Activated naive CD8-positive, alpha-beta T cell treated with anti-CD3 and anti-CD28 coated beads, Interleukin-2, amount 50 U/mL, for 16 hours (primary cell): ENCODE measurements at places on chromosomes 5 and 9.

GRCh38 chr5:111134087-111134486 lies 41.9 kb downstream of the WDR36 start:
- DNase-seq = no peak

DNA sequence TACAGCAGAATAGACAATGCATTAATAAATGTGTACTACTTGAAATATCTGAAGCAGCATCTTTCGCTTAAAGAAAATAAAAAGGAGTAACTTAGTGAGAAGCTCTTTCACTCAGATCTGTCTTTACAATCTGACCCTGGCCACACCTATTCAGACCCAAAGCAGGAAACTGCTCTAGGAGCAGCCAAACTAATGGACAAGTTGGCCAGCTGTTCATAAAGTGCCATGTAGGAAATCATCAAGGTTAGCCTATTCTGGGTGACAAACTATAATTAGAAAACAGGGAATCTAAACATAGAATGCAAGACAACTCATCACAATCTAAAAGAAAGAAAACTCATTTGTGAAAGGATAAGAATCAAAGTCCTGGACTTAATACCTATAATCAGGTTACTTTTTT lies 101.3 kb downstream of the AGTPBP1 start:
- DNase-seq = no peak

DNA sequence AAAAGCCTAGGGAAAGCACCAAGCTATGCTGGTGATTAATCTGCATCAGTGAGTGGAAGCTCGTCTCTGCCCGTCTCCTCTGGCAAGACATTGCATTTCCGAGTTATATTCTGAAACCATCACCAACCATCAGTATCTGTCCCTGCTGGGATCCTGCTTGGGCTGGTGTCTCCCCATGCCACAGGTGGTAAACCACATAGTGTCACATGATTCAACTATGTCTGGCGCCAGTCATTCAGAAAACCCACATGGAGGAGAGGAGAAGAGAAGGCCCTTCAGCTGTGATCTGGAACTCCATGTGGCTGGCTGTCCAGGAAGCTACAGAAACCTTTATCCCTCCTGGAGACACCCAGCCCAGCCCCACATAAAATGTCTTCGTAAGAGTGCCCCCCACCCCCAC lies 4.8 kb downstream of the IL9 start:
- no peak for DNase-seq

DNA sequence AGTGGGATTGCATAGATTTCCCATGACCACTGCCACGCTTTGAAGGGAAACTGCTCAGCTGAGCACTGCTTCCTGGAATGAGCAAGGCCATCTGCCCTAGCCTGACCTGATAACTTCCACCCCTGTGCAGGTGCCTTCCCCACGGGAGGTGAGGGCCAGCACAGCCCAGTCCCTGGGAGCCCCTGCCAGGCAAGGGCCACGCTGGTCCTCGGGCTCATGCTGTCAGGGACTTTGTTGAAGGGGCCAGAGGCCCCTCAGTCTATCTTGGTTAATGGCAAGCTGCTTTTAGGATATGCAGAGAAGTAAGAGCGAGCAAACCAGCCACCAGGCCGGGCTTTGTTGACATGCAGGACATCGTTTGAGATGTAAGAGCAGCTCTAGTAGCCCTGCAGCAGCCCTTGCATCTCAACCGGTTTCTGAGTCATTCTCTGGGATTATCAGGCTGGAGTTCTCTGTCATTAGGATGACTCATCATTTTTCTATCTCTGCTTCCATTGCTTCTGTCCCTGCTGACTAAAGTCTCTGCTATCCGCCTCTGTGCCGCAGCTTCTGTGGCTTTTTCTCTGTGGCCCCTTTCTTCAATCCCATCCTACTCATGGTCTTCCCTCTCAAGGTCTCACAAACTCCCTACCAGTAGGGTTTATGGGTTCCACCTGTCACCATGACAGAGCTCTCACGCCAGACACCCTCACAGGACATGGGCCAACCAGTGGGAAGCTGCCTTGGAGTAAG lies 30.6 kb upstream of the IQGAP2 start:
- DNase-seq = no peak

GRCh38 chr5:146660376-146660960 lies 144.5 kb upstream of the GPR151 start:
- no peak for DNase-seq

DNA sequence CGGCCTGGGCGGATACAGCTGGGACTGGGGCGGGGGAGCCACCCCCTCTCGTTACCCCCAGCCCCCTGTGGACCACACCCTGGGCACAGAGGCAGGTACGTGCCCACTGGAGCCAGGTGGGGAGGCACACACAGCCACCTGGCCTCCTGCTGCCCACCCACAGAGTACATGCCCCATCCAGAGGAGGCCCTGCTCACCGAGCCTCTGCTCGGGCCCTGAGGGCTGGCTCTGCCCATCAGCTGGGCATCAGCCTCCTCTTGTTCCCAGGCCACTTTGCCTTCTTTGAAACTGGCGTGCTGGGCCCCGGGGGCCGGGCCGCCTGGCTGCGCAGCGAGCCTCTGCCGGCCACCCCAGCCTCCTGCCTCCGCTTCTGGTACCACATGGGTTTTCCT lies 6.3 kb downstream of the MAMDC4 start:
- no peak for DNase-seq

GRCh38 chr9:126459126-126459525 lies 132.5 kb downstream of the MVB12B start:
- DNase-seq = no peak

DNA sequence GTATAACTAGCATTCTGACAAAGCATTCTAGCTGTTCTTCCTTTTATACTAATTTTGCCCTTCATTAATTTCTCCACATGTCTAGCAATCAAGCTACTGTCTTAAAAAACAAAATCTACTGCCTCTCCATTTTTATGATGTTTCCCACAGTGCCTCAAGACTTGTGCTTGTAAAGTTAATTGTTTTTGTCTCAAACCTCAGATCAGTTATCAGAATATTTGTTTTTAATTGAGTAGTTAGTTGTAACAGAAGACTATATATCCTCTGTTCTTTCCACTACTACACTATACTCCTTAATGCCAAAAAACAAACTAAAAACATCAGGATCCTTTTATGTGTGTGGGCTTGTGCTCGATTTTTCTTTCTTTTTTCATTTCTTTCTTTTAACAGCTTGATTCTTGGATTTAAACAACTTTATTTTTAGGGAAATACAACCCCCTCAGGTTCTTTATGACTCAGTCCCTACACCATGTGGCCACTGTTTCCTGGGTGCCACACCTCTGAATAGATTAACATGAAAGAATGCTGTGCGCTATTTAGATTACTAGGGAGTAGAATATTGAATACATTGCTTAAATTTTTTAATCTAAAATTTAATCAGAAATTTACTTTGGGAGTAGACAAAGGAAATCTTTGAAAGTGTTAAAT lies 1.2 kb downstream of the ASPN start:
- DNase-seq = no peak

DNA sequence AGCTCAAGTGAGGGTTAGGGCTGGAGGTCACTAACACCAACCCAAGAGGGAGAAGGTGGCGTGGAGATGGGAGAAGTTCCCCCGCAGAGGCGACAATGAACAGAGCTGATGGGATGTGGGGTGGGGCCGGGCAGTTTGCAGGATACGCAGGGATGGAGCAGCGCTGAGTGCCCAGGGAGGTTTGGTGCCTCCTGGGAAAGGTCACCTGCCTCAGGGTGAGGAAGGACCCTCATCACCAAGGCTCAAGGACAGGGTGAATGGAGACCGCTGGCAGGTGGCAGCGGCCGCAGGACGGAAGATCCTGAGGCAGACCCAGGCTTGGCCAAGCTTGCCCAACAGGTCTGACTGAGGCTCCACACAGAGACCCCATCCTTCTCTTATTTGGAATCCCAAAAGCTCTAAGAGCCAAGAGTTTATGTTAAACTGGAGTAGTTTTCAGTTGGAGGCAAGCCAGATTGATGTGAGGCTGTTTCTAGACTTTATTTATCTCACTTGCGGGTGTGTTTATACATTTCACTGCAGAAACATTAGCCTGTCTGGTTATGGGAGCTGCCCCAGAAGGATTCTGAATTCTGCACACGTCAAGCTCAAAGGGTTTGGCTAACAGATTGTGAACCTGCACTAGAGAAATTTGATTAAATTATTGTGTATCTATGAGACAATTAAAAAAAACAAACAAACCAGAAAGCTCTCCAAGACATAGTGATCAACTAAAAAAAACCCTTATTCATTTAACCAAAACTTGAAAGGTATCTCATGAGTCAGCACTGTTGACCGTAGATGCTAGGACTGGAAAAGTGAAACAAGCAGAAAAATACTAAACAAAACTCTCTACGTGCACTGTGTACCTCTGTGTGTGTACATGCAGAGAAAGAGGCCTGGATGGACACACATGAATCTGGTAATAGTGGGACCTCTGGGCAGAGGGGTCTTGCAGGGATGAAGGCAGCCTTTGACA lies 146.2 kb upstream of the PHYKPL start:
- DNase-seq = no peak

DNA sequence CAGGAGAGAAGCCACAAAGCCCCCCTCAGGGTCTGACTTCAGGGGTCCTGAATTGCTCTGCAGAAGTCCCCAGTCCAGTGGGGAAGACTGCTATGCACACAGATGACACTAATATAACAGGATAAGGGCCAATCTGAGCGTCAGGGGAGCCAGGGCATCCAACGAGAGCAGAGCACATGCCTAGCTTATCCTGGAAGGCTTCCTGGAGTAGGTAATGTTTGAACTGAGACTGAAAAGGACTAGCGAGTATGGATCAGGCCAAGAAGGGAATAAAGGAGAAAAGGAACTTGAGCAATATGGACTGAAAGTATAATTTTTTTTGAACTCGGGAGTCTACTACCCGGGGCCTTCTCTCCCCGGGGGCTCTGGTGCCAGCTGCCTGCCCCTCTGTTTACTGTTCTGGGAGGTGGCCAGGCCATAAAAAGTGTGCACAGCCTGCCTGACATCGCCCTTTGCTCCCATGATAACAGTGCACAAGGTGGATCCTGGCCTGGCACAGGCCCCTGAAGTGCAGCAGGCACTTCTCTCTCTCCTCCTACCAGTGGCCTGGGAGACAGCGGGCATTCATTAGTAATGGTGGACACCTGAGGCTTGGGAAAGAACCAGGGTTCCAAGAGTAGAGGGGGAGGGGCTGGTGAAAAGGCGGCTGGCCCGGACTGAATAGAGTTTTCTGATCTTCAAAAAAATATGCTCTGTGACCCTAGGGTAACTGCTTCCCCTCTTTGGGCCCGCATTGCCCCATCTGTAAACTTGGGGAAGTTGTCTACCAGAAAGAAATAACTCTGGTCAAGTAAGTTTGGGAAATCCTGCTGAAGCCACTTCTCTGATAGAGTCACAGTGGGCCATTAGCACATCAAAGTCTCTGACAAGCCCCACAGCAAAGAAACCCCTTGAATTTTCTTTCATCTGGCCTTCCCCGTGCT lies 4.6 kb upstream of the SLC6A7 start:
- DNase-seq = no peak

- no peak for DNase-seq
These were observed 41.0 kb downstream of the DMRT1 start for GRCh38 chr9:882416-882924.

DNA sequence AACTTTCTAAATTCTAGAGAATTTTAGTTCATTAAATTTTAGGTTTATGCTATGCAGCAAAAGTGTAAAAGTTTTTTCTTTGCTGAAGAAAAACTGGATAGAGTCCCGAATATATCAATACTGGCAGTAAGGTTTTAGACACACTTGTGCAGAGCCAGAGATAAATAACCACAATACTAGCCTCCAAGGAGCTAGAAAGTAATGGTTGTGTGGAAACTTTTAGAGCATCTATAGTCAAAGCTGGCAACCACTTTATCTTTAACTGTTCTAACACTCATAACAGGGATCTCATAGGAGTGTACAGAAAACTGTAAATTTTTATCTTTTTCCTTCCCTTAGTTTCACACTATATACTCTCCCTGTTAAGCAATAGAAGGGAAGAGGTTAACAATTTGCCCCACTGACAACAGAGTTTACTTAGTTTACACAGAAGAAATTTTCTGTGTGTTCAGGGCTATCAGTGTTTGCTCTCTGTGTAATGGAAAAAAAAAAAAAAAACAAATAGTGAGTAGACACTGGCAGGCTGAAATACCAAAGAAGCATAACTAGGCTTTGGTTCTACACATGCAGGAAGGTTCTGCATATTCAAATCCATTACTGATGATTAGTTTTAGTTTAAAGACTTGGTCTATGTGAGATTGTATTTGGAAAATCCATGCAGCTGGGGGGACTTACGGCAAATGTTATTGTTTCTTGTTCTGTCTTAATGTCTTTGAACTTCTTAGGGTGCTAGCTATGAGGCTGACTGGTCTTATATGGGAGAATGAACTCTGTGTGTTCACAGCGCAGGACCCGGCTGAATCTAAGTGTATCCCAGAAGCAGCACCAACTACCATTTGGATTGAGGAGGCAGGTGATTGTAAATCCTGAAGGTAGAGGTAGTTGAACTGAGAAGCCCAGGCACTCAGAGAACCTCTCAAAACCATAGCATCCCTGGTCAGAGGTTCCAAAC lies 187.6 kb downstream of the PCSK1 start:
- DNase-seq = no peak

- DNase-seq = no peak
These were observed 330.2 kb upstream of the NREP start for GRCh38 chr5:112087222-112087621.

DNA sequence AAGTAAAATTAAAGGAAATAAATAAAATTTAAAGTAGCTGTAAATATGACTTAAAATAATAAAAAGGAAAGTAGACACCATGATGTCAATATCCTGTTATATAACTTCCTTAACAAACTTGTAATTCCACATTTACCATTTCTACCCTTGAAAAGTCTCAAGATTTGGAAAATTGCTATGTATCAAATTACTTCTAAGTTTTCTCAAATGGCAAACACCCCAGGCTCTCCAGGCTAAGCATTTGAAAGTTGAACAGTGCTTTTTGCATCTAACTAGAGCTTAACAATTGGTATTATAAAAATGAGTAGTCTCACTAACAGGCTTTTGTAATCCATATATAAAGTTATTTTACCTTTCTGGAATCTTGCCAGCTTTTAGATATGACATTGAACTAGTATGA lies 41.5 kb upstream of the MACIR start:
- DNase-seq = no peak

DNA sequence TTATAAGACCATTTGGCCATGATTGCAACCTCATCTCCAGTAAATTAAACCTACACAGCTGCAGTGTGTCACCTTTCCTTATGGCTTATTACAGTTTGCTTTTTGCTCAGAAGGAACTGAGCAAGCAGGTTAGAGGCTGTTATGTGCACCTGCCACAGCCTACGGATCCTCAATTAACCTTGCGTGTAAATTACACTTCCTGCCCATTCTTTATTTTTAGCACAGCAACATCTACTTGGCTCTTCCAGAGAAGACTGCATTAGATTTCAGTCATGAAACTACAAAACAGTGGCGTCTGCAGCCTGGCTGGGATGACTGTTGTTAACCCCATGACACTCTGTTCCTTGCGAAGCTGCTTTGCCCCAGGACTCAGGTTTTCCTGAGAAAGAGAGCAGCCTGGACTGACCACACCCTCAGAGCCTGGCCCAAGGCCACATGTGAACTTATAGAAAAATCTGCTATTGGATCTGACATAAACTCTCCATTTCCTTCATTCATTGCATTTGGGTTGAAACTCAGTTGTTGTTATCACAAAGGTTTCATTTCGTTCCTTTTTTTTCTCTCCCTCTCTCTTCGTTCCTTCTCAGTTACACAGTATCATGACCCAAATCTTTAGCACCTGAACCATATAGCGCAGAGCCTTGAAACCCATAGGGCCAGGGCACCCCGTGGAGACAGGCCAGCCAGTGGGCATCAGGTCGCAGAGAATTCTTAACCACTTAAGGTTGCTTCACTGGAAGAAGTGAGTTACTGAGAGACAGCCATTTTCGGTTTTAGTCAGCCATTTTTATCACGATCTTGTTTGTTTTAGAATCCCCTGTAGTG lies 138.6 kb downstream of the PALM2AKAP2 start:
- DNase-seq = no peak

GRCh38 chr5:2196416-2196815 lies 313.7 kb upstream of the IRX4 start:
- no peak for DNase-seq
